ENCODE measurements at places on chromosomes 5 and 9. TPM values are rescaled to one million over a fixed set of nuclear protein-coding genes. Genes with fewer than 3 reads are reported as not detected.

Gene SHLD3
- 3.1 TPM for total RNA-seq

Gene FGF1
- not detected for total RNA-seq

Gene ADRB2
- 0.36 TPM for total RNA-seq

Gene ARAP3
- 5.1 TPM for total RNA-seq

Gene CCNO
- total RNA-seq = not detected

Gene FSD1L
- 3.2 TPM for total RNA-seq

Gene FLT4
- total RNA-seq = 1.4 TPM

GRCh38 chr5:166961028-166961427 lies 1330.4 kb upstream of the WWC1 start:
- no peak for DNase-seq

- no peak for DNase-seq
These were observed 128.9 kb upstream of the IL12B start for GRCh38 chr5:159459132-159459627.
